ENCODE measurements at places on chromosomes 13 and 19.

GRCh38 chr13:23842406-23842805 is 46.8 kb downstream of the MIPEP start:
- DNase-seq: no peak

GRCh38 chr13:33968520-33969507 is 150.9 kb downstream of the RFC3 start:
- no peak for DNase-seq

GRCh38 chr13:25803641-25804040 is 248.2 kb downstream of the SHISA2 start:
- no peak for DNase-seq

GRCh38 chr19:8638078-8638619 is 7.7 kb downstream of the NFILZ start:
- DNase-seq: no peak

DNA sequence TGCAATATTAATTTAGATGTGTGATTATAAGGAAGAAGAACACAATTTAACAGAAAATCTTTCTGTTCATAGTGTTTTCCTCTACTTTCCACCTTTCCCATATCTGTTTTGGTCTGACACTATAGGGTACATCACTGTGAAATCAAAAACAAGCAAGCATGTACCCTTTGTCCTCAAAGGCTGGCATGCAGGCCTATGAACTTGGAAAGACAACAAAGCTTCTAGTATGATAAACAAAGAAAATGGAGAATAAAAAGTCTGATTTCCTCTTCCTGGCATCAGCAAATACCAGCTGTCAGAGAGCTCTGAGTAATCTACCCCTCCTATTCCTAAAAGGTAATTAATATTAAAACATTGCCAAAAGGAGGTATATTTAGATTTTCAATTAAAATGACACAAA is 5.6 kb upstream of the NEK3 start:
- no peak for DNase-seq

DNA sequence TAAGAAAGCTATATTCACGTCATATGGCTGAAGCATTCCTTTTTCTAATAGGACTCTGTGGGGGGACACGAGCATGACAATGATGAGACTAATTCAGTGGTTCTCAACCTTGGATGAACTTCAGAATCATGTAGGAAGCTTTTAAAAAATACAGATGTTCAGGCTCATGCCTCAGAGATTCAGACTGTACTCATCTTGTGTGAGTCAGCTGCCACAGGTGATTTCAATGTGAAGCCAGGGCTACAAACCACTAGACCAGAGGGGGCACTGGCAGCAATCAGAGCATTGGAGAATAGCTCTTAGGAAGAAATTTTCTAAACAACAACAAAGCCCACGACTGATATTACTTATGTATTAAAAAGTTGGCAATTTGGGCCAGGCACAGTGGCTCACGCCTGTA is 91.7 kb downstream of the SERP2 start:
- DNase-seq: no peak

DNA sequence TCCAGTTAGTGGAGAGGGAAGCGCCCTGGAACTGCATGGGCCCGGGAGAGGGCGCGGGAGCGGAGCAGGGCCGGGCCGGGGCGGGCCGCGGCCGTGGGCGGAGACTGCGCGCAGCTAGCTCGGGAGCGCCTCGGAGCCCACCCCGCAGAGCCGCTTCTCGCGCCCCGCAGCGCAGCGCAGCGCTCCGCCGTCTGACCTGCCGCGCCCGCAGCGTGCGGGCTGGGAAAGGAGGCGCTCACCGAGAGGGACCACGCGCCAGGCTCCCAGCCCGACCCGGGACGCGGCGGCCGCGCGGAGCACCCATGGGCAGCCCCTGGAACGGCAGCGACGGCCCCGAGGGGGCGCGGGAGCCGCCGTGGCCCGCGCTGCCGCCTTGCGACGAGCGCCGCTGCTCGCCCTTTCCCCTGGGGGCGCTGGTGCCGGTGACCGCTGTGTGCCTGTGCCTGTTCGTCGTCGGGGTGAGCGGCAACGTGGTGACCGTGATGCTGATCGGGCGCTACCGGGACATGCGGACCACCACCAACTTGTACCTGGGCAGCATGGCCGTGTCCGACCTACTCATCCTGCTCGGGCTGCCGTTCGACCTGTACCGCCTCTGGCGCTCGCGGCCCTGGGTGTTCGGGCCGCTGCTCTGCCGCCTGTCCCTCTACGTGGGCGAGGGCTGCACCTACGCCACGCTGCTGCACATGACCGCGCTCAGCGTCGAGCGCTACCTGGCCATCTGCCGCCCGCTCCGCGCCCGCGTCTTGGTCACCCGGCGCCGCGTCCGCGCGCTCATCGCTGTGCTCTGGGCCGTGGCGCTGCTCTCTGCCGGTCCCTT is at the start of gene MLNR:
Gene MLNR, plus strand, starts transcription at position 303 of the 820 bp plus-strand sequence. Its CDS starts 0 bp downstream, at position 303.
- DNase-seq: peak; percentile 68

- DNase-seq: peak; percentile 54
Measured at GRCh38 chr19:46350758-46351159, 3.9 kb downstream of the PPP5C start.

GRCh38 chr13:113876346-113877148 is 12.7 kb upstream of the GAS6 start:
- DNase-seq: no peak

- no peak for DNase-seq
Measured at GRCh38 chr19:6227156-6227935, 52.4 kb downstream of the MLLT1 start.

- DNase-seq: peak; percentile 39
Measured at GRCh38 chr19:13834244-13835069, 39.2 kb downstream of the ZSWIM4 start.

DNA sequence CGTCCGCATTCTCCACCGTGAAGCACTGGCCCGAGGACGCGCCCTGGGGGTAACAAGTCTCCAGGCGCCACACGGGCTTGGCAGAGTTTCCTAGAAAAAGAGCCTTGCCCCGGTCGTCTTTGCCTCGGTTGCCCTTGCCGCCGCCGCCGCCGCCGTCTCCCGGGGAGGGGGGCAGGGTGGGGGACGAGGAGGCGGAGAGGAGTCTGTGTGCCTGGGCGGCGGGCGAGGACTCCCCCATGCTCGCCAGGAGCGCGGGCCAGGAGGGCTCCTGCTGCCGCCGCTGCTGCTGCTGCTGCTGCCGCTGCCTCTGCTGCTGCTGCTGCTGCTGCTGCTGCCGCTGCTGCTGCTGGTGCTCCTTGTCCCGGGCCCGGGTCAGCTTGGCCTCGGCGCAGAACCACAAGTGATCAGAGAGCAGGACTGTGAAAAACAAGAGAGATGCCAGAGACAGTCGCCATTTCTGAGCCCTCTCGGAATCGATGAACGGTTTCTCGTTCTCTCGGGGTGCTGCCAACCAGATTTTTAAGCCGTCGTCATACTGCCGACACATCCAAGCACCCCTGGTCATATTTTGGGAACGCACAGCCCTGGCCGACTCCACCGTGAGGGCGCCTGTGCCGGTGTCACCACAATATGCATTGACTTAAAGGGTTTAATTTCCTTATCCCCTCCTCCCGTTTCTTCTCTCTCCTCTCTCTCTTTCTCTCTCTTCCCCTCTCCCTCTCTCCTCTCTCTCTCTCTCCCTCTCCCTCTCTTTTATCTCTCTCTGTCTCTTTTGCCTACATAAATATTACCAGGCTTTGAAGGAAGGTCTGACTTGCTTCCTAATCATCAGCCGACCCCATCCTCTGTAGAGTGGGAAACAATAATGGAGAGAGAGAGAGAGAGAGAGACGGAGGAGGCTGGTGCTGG is 349.1 kb downstream of the LIG4 start:
- peak; percentile 23 for DNase-seq

GRCh38 chr13:50085063-50085462 is 69.8 kb downstream of the KCNRG start:
- no peak for DNase-seq

DNA sequence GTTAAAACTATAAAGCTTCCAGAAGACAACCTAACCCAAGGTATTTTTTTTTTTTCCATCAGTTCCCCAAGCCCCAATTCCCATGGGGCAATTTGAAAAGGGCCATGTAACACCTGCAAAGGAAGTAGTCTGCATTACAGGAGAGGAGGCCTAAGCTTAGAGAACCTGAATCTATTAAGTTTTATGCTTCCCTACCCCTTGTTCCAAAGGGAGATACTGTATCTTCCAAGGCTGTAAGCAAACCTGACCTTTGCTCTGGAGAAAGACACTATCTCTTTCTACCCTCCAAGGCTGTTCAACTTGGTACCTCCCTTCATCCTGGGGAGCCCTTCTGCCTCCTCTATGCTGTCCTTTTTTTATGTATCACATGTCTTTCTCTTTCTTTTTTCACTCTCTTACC is 15.0 kb downstream of the KATNAL1 start:
- no peak for DNase-seq

- DNase-seq: no peak
Measured at GRCh38 chr13:97194479-97194878, 27.7 kb upstream of the MBNL2 start.

DNA sequence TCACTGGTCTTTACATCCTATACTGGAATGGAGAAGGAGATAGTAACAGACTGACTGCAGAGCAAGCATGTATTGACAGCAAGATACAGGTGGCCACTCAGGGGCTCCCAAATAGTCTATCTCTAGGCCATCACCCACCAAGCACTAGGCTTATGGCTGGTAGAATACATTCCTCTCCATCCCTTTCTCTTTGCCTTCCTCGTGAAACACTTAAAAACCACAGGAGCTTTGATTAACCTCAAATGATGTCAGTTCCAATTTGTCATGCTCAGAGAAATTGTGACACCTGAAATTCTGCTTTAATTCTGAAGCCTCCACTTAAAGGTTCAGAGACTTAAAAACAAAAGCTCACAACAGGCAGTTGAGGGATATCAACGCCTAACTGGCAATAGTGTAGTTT is 17.2 kb downstream of the ENOX1 start:
- no peak for DNase-seq

GRCh38 chr13:46639033-46639981 is 86.3 kb downstream of the LRCH1 start:
- DNase-seq: no peak

DNA sequence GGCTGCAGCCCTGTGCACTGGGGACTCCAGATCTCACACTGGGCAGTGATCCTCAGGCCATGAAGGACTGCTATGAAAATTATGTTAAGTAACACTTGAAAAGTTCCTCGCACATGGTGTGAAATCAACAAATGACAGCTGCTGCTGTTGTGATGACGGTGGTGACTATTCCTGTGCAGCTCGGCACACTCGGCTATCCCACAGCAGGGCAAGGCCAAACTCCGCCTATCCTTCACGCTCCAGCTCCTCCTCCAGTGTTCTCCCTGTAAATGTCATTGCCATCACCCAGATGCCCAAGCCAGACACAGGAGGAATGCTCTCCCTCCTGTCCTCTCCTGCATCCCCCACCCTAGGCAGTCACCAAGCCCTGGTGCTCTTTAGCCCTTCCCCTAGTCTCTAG is 31.3 kb downstream of the GRIK5 start:
- DNase-seq: no peak

GRCh38 chr13:101416181-101417042 is at the start of gene NALCN:
TSS of gene NALCN (minus strand) at chr13:101416508. CDS start at chr13:101399126, 17,382 bp downstream.
- DNase-seq: peak; percentile 17

- no peak for DNase-seq
Measured at GRCh38 chr13:42305503-42305902, 33.6 kb downstream of the AKAP11 start.

DNA sequence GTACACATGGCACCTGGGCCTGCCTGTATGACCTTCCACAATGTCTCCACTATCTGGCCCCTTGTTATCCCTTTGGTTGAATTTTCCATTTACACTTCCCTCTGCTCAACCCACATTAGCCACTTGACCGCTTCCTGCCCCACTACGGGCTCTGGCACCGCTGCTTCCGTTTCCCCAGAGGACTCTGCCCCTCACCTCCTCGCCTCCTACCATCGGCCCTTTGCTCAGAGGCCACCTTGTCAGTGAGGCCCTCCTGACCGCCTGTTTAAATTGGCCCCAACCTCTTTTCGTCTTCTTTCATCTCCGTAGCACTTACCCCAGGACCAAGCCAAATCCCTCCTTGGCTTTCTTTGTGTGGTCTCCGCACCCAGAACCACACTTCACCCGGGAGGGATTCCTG is 47.4 kb downstream of the SOX1 start:
- no peak for DNase-seq

DNA sequence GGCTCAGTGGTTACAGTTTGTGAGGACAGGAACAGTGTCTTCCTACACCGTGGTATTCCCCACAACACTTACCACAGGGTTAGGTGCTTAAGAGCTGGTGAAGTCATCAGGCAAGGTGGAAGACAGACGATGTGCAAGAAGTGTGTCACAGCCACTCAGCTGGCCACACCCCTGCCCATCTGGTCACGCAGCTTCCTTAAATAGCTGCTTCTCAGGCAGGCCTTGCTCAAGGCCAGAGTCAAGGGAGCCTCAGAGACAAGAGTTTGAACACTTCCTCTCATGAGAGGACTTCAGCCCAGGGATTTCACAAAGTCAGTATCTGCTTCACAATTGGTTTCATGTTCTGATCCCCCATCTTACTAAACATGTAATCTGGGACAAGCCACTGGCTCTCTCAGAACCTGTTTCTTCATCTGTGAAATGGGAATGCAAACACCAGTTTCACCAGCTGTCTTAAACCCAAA is 80.3 kb upstream of the FRY start:
- DNase-seq: no peak

DNA sequence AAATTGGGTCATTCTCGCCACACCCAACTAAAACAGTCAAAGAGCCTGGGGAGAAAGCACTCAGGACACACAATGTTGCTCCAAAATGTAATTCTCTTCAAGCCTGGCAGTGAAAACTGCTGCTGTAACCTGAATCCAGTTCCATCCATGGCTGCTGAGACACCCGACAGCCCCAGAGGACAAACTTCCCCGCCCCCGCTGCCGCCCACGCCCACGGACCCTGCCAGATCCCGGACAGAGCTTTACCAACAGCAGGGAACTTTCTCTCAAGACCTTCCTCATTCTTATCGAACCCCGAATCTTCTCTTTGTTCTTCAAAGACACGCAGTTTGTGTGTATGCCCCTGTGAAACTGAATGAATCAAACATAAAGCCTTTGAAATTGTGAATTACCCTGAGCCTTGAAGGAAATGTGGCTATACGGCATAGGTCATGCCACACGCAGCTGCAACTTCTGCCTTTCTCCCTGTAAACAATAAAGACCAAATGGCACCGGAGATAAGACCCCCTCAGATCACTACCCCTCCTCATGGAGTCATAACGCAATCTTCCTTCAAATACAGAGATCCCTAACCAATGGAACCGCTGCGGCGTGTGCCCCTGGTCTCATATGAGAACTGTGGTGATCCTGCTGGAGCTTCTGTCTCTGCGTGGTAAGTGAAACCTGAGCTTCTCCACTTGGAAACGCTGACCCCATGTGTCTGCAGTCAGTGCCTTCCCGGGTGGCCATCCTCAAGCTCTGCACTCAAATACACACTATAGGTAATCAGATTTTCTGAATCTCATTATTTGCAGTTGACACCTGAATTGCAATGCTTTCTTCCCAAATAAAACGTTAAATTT is 4.8 kb upstream of the LAMP1 start:
- peak; percentile 25 for DNase-seq

- DNase-seq: no peak
Measured at GRCh38 chr19:40689339-40690049, 957 bp downstream of the NUMBL start.

- peak; percentile 31 for DNase-seq
Measured at GRCh38 chr13:39616087-39616694, 13.2 kb upstream of the LHFPL6 start.
